ENCODE measurements at places on chromosomes 13 and 19. TPM values are rescaled to one million over a fixed set of nuclear protein-coding genes. Genes with fewer than 3 reads are reported as not detected.

Gene NAXD
- total RNA-seq: 16.7 TPM

Gene HIPK4
- total RNA-seq: not detected

Gene CCDC70
- total RNA-seq: not detected

Gene FXYD1
- total RNA-seq: not detected

Gene GZMM
- not detected for total RNA-seq

Gene PRODH2
- not detected for total RNA-seq

Gene CATSPERD
- 0.65 TPM for total RNA-seq

Gene ZNF763
- total RNA-seq: 1.7 TPM

Gene MAST1
- 1.5 TPM for total RNA-seq

Gene SHISA7
- total RNA-seq: 0.17 TPM

Gene SIGLEC11
- total RNA-seq: not detected

Gene RNASEH2B
- 49.9 TPM for total RNA-seq

Gene NR1H2
- total RNA-seq: 67.5 TPM

Gene PEG3
- total RNA-seq: 9.5 TPM

Gene ZNF841
- total RNA-seq: 5.0 TPM

Gene SOX1
- total RNA-seq: not detected

Gene ZNF625
- 4.6 TPM for total RNA-seq

Gene PRR22
- total RNA-seq: 1.5 TPM

Gene ZNF776
- total RNA-seq: 8.6 TPM

Gene OVOL3
- not detected for total RNA-seq

Gene CEACAM1
- 0.46 TPM for total RNA-seq

Gene FFAR2
- not detected for total RNA-seq

Gene FARP1
- 97.0 TPM for total RNA-seq

Gene MAB21L1
- total RNA-seq: not detected

Gene PBX4
- total RNA-seq: 2.7 TPM

Gene LENG9
- total RNA-seq: 4.1 TPM

Gene ALKBH7
- 80.7 TPM for total RNA-seq

Gene CCDC8
- 14.1 TPM for total RNA-seq

Gene CCL25
- total RNA-seq: not detected

Gene FUT2
- total RNA-seq: 0.52 TPM

Gene C19orf33
- total RNA-seq: 305 TPM

Gene TSHZ3
- total RNA-seq: 0.12 TPM

Gene BIVM
- 14.6 TPM for total RNA-seq

Gene PNMA8A
- 7.4 TPM for total RNA-seq

Gene CDK8
- total RNA-seq: 16.9 TPM

Gene PRTN3
- not detected for total RNA-seq

Gene RDH8
- total RNA-seq: not detected

Gene FGF21
- not detected for total RNA-seq

Gene LGALS14
- not detected for total RNA-seq

All from epithelial cell of proximal tubule (primary cell).